Lower lobe of right lung (tissue), 2 donors: ENCODE measurements at places on chromosomes 1 and 21. TPM values are rescaled to one million over a fixed set of nuclear protein-coding genes. Genes with fewer than 3 reads are reported as not detected.

Gene LCE3E
- not detected for total RNA-seq

Gene IRF2BP2
- 154 TPM for total RNA-seq

Gene RIPPLY3
- 0.44 TPM for total RNA-seq

Gene TLCD4
- total RNA-seq = 11.3 TPM

Gene OR4F16
- total RNA-seq = not detected

Gene LAMB3
- total RNA-seq = 47.2 TPM

Gene MANEAL
- total RNA-seq = 4.9 TPM

Gene PRAMEF27
- not detected for total RNA-seq

Gene CD1E
- 2.6 TPM for total RNA-seq

Gene HSD11B1
- 11.6 TPM for total RNA-seq

Gene LRRC71
- total RNA-seq = 5.3 TPM

DNA sequence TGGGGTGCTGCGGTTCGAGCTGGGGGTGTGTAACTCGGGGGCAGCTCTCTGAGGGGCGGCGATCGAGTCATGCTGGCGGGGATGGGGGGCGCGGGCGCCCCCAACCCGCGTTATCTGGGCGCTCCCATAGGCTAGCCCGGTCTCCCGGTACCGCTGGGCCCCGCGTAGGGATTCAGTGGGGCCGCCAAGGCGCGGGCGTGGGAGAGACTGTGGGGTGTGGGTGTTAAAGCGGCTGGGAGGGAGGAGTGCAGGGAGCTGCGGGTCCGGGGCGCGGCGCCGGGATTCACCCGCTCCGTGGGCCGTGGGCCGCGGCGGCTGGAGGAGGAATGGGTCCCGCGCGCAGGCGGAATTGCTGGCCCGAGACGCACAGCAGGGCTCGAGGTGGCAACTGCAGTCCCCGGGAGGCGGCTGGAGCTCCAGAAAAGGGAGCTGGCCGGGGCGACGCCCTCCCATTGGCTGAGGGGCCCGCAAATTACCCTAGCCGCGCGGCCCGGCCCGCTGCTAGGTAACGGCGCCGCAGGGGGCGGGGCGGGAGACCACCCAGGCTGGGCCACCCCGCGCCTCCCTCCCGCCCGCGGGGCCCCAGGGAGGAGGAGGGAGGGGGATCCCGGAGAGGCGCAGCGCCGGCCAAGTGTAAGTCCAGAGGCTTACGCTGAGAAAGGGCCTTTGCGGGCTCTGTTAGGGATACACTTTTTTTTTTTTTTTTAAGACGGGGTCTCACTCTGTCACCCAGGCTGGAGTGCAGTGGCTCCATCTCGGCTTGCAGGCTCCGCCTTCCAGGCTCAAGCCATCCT lies at the start of gene PTCH2:
PTCH2 (minus strand) TSS at position 392 of the 794 bp plus-strand sequence; CDS start at position 71, 321 bp downstream.
- peak; percentile 67 for DNase-seq
- no peaks in the 10 kb centered on the region for H3K27me3 ChIP-seq
- no peak within 1 kb of the TSS for H3K27ac ChIP-seq
- no peaks in the 10 kb centered on the region for H3K36me3 ChIP-seq
- H3K4me3 ChIP-seq = peak within 1 kb of the TSS; percentile 55
- peaks cover 13% of the 10 kb centered on the region for H3K4me1 ChIP-seq

- H3K4me1 ChIP-seq = no peaks in the 10 kb centered on the region
- H3K36me3 ChIP-seq = peaks cover 22% of the 10 kb centered on the region
- no peak overlapping the region for H3K27ac ChIP-seq
- no peak for DNase-seq
- H3K27me3 ChIP-seq = no peaks in the 10 kb centered on the region
Measured at GRCh38 chr1:29017235-29017634, 102.9 kb downstream of the EPB41 start.

DNA sequence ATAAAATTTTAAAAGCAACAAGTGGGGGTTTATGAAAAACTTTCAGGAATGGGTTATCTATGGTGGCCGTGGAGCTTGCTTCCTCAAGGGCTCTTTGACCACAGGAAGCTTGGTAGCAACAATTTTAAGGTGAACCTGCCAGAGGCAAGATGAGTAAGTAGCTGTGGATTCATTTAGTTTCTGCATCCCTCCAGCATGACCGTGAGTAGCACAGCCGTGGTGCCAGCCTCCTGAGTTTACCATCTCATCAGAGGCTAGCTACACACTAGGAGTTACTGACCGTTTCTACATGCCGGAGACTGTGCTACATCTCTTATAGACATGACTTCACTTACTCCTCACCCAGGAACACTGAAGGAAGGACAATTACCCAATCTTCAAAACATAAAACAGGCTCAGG lies 30.1 kb upstream of the PLEKHG5 start:
- H3K27ac ChIP-seq = no peak overlapping the region
- peaks cover 7% of the 10 kb centered on the region for H3K4me1 ChIP-seq
- H3K36me3 ChIP-seq = peaks cover 23% of the 10 kb centered on the region
- no peak for DNase-seq
- H3K4me3 ChIP-seq = no peak overlapping the region

GRCh38 chr1:244368279-244368678 lies 83.4 kb downstream of the ADSS2 start:
- H3K27ac ChIP-seq = no peak overlapping the region
- no peaks in the 10 kb centered on the region for H3K36me3 ChIP-seq
- no peak for DNase-seq
- no peaks in the 10 kb centered on the region for H3K4me1 ChIP-seq

GRCh38 chr21:42658320-42659105 lies 5.1 kb downstream of the PDE9A start:
- H3K36me3 ChIP-seq = no peaks in the 10 kb centered on the region
- H3K27ac ChIP-seq = no peak overlapping the region
- H3K4me3 ChIP-seq = no peak overlapping the region
- peaks cover 13% of the 10 kb centered on the region for H3K27me3 ChIP-seq

- no peak overlapping the region for H3K4me3 ChIP-seq
- no peaks in the 10 kb centered on the region for H3K4me1 ChIP-seq
- no peaks in the 10 kb centered on the region for H3K36me3 ChIP-seq
- DNase-seq = no peak
- no peak overlapping the region for H3K27ac ChIP-seq
Measured at GRCh38 chr1:107449326-107449725, 308.5 kb downstream of the NTNG1 start.

DNA sequence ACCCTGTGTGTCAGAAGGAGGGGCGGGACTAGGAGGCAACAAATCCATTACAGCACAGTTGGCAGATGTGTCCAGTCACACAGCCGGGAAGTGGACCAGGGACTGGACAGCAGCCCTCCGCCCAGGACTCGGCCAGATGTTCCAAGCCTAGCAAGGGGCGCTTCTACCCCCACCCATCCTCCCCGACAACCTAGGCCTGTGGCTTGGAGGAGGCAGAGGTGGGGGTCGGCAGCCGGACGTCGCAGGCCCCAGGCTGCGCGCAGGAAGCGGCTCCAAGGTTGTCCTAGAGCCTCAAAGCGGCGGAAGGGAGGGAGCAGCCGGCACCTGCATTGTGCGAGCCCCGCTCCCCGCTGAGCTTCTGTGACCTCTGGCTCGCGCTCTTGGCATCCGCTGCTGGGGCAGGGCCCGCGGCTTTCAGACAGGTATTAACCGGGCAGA lies 20.6 kb upstream of the MYCL start:
- H3K4me1 ChIP-seq = peaks cover 12% of the 10 kb centered on the region
- no peak overlapping the region for H3K27ac ChIP-seq
- DNase-seq = no peak
- H3K4me3 ChIP-seq = no peak overlapping the region
- no peaks in the 10 kb centered on the region for H3K36me3 ChIP-seq
- H3K27me3 ChIP-seq = peaks cover 4% of the 10 kb centered on the region

DNA sequence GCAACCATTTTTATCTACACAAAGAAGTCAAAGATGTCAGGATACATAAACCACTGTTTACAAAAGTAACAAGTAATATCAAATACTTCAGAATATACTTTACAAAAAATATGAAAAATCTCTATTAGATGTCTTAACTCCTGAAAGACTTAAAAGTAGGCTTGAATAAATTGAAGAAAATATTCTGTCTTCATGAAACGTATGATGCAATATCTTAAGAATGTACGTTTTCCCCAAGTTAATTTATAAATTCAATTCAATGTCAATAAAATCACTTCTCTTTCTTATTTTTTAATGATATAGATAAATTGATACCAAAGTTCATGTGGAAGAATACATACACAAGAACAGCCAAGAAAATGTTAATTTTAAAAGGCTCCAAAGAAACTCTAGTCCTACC lies 6.0 kb downstream of the KRTAP19-7 start:
- no peak overlapping the region for H3K27ac ChIP-seq
- no peaks in the 10 kb centered on the region for H3K36me3 ChIP-seq
- DNase-seq = no peak

GRCh38 chr1:85865213-85865612 lies 157.0 kb upstream of the ZNHIT6 start:
- DNase-seq = no peak
- no peak overlapping the region for H3K4me3 ChIP-seq
- no peak overlapping the region for H3K27ac ChIP-seq
- no peaks in the 10 kb centered on the region for H3K4me1 ChIP-seq
- no peaks in the 10 kb centered on the region for H3K27me3 ChIP-seq
- no peaks in the 10 kb centered on the region for H3K36me3 ChIP-seq

DNA sequence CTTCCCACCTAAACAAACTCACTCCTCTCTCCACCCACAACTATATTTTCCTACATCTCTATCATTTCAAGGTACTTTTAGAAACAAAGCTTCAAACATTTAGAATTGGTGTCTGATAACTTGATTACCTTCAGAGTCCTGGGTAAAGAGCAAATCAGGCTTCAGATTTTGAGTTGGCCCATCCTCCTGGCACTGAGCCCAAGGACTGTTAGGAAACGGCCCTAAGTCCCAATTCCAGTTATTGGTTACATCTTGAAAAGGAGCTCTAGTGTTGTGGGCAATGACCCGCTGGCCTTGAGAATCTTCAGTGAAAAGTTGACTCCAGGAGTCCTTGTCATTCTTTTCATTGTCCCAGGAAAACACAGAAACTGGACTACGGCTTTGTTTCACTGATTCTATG lies 15.1 kb downstream of the MTFR1L start:
- H3K27ac ChIP-seq = no peak overlapping the region
- DNase-seq = no peak
- H3K36me3 ChIP-seq = peaks cover 46% of the 10 kb centered on the region
- H3K4me3 ChIP-seq = no peak overlapping the region
- H3K4me1 ChIP-seq = no peaks in the 10 kb centered on the region

DNA sequence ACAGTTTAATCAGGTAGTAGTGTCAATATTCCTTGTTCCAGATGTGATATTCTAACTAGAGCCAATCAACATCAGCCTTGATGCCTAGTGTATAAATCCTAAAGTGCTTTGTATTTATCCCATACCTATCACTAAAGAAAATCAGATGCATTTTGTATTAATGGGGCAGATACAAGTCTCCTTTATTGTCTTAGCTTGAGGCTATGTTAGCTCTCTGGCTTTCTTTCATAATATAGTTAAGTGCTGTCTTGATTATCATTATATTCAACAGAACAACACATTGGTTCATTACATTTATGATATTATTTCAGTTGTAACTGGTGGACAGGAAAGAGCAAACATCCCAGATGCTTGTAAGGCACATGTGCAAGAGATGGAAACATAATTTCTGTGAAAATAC lies 338.8 kb downstream of the PLA2G4A start:
- no peaks in the 10 kb centered on the region for H3K36me3 ChIP-seq
- no peaks in the 10 kb centered on the region for H3K4me1 ChIP-seq
- no peak overlapping the region for H3K27ac ChIP-seq
- H3K4me3 ChIP-seq = no peak overlapping the region
- DNase-seq = no peak
- H3K27me3 ChIP-seq = no peaks in the 10 kb centered on the region

- H3K36me3 ChIP-seq = no peaks in the 10 kb centered on the region
Measured at GRCh38 chr1:64809309-64809708, 64.4 kb downstream of the RAVER2 start.

GRCh38 chr1:145696630-145696960 lies 10.6 kb downstream of the PDZK1 start:
- no peak overlapping the region for H3K4me3 ChIP-seq
- no peaks in the 10 kb centered on the region for H3K27me3 ChIP-seq
- H3K27ac ChIP-seq = no peak overlapping the region
- no peak for DNase-seq
